Fibroblast of upper back skin (primary cell): ENCODE measurements at places on chromosomes 2 and 18.

- no peak for DNase-seq
These were observed 69.2 kb downstream of the RNF144A start for GRCh38 chr2:6986301-6986911.

DNA sequence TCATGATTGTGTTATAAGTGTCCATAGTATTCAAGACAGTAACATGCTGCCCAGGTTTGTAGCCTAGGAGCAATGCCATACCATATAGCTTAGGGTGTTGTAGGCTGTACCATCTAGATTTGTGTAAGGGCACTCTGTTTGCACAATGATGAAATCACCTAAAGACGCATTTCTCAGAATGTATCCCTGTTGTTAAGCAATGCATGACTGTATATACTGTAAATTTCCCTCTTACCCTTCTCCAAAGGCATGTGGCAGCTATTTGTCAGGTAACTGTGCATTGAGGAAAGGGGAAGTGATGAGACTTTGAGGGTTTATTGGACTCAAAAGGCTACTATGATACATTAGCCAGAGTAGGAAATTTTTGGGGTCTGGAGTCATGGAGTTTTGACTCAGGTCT is 180.8 kb downstream of the VAPA start:
- no peak for DNase-seq

- DNase-seq: no peak
These were observed 145.9 kb downstream of the ZBTB7C start for GRCh38 chr18:48263192-48263853.

DNA sequence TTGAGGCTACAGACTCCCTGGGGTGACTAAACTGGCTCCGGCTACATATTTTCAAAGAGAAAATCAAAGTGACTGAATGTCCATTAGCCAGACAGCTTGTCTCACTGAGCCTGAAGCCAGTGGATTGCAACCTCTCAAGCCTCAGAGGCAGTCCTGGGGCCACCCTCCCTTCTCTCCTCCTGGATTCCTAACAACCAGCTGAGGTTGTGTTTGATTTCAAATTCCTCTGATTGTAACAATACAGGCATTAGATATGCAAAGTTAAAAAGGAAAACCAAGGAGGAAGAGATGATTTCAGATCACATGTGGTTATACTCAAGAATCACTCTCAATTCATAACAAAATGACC is 101.0 kb upstream of the LMAN1 start:
- peak; percentile 37 for DNase-seq

DNA sequence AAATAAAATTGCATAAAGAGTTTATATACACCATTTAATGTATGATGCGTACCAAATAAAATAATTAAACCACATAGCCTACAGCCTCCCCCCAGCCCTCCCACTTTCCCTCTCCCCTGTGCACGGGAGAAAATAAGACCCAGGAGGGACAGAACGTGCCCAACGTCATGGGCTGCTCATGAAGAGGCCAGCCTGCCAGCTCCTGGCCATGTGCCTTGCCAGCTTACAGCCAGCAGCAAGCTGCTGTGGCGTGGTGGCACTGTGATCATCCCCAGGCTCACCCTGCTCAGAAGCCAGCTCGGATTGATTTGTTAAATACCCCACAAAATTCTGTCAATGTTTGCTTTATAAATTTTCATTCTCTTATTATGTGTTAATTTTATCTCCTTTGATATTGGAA is 7.6 kb downstream of the GPR148 start:
- DNase-seq: no peak

- peak; percentile 80 for DNase-seq
These were observed 456.6 kb upstream of the UBE2E3 start for GRCh38 chr2:180523621-180524340.

DNA sequence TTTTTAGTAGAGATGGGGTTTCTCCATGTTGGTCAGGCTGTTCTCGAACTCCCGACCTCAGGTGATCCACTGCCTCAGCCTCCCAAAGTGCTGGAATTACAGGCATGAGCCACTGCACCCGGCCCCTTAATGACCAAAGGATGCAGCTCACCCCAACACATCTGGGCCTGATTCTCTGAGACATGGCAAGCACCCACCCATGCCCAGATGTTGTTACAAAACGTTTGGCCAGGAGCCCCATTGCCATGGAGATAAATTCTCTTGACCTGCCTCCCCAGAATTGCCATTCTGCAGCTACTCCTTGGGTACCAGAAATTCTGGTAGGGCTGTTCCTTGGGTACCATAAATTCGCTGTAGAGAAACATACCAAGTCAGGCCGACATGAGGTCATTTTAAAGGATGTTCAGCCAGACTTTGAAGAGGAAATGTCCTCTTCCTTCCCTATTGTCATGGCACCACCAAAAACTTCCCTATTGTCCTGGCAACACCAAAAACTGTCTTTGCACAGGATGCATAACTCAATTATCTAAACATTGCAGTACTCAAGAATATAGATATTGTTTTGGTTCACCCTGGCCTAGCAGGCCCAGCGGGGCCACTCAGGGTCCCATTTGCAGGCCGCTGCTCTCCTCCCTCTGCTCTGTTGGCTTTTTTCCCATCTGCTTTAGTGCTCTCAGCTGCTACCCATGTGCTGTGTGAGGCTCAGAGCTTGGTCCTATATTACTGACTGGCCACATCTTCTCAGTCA is 160.9 kb upstream of the TTC39C start:
- DNase-seq: no peak

GRCh38 chr2:120857931-120858330 is 122.3 kb downstream of the GLI2 start:
- no peak for DNase-seq

DNA sequence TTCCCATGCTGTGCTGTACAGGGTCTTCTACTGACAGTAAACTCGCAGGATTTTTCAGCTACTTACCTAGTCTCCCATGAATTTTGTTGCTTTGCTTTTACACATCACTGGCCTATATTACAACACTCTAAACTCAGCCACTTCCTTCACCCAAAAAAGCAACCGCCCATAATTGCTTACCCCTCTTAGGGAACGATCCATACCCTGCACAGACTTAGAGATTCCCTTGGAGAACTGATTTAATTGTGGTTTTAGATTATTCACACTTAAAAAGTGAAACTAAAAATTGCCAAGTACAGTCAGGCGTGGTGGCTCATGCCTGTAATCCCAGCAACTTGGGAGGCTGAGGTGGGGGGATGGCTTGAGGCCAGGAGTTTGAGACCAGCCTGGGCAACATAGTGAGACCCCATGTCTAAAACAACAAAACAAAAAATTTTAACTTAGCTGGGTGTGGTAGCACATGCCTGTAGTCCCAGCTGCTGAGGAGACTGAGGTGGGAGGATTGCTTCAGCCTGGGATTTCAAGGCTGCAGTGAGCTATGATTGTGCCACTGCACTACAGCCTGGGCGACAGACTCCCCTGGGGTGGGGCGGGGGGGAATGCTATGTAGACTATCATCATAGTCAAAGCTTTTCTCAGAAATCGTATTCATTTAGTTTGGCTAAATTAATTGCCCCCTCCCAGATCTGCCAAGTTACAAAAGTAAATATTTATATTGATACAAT is 19.3 kb downstream of the MRPL30 start:
- no peak for DNase-seq

GRCh38 chr2:37786191-37786698 is 114.8 kb upstream of the CDC42EP3 start:
- peak; percentile 47 for DNase-seq

GRCh38 chr18:48371854-48372602 is 37.2 kb downstream of the ZBTB7C start:
- no peak for DNase-seq

DNA sequence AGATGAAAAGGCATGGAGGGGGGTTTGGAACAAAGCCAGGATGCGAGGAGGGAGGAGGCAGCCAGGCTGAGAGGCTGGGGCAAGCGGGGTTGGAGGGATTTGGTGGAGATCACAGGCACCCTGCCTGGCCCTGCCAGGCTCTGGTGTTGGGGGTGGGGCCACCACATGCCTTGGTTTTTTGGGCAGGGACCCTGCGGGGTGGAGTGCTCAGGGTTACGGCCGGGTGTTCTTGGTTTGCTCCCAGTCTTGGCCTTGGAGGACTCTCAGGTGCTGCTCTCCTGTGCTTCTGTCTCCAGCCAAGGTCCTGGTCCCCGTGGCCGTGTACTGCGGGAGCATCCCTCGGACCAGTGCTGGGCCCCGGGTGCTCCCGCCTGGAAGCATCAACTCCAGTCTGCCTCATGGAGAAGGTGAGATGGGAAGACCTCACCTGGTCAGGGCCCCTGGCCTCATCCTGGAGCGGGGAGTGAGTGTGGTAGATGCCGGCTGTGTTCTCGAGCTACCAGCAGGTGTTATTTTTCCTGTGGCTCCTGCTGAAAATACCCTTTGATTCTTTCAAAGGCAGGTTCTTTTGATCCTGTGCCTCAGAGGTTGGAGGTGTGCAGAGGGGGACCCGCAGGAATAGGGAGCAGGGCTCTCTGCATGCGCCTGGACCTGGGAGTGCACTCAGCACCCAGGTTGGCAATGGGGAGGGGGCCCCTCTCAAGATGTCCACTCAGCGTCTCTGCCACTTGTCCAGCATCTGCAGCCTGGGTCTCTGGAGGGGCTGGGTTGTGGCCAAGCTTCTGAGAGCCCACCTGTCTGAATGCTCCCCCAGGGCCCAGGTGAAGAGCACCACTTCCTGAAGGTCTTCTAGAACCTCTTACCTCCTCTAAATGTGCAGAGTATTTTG is 17.0 kb downstream of the TOGARAM2 start:
- no peak for DNase-seq

DNA sequence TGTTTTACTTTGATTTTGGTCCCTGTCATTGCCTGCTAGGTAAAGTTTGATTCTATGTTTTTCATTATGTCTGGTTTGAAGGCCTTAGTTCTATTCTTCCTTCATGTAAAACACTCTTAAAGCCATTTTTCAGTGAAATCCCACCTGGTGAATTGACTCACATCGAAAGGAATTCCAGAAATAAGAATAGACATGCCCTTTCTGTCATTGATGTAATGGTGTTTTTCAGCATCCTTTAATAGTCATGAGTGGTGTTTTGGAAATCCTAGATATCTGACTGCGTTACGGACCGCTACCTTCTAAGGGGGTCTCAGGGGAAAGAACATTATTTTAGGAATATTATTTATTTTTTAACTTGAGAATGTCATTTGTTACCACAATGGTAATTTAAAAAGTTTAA is 104.5 kb upstream of the ZEB2 start:
- no peak for DNase-seq

- no peak for DNase-seq
These were observed 124.1 kb downstream of the EN1 start for GRCh38 chr2:118723394-118723793.

GRCh38 chr2:40513201-40513600 is 61.3 kb upstream of the SLC8A1 start:
- DNase-seq: no peak

DNA sequence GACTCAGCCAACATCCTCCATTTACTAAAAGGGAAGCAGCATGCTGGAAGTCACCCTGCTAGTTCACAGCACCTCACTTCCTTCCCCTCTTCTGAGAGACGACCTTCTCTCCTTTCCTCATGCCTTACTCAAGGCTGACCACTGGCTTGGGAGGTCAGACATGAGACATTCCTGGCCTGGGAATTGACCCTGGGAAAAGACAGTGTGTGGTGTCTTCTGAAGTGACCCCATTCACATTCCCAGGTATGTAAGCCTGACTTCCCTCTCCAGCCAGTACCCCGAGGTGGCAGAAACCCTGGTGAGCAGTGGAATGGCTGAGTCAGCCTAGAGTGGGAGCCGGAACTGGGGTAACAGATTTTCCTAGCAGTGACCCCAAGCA is 92.4 kb downstream of the PLB1 start:
- DNase-seq: no peak

- DNase-seq: peak; percentile 67
These were observed at the start of gene PPP4R1 for GRCh38 chr18:9614401-9615279. TSS of gene PPP4R1 (minus strand) at chr18:9614559. CDS start at chr18:9614484, 75 bp downstream.

DNA sequence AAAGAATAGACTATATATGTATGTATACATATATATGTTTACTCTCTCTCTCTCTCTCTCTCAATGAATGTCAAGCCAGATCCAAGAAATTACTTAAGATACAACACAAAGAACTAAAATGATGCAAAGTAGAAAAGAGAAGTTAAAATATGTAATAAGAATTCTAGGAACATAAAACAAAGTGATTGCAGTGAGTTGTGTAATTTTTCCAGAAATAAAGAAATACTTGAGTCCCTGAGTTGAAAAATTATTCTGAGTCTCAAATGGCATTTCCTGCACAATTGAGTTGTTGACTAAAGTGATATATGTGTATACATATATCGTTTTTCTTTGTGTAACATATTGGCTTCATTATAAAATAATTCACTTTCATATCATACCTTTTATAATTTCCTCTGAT is 262.4 kb downstream of the INSIG2 start:
- DNase-seq: peak; percentile 25

DNA sequence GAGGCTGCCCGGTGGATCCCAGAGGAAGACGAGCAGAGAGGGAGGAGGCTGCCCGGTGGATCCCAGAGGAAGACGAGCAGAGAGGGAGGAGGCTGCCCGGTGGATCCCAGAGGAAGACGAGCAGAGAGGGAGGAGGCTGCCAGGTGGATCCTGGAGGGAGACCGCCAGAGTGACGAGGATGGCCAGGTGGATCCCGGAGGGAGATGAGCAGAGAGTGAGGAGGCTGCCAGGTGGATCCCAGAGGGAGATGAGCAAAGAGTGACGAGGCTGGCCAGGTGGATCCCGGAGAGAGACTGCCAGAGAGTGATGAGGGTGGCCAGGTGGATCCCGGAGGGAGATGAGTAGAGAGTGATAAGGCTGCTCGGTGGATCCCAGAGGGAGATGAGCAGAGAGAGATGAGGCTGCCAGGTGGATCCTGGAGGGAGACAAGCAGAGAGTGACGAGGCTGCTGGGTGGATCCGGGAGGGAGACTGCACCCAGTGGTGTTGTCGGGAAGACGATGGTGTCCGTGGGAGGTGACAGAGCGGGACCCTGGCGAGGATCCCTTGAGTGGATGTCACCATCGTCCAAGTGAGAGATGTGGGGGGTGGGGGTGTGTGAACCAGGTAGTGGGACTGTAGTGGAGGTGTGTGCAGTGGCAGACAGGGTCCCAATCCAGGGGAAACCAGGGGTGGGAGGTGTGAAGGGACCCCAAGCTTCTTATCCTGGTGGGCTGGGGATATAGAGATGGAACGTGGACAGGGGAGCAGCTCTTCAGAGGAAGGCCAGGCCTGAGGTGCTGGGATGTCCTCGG is 22.3 kb downstream of the DCDC2C start:
- DNase-seq: no peak

GRCh38 chr2:10284108-10284870 is 18.4 kb upstream of the HPCAL1 start:
- DNase-seq: no peak

GRCh38 chr2:226159875-226160479 is 639.6 kb downstream of the IRS1 start:
- DNase-seq: no peak

GRCh38 chr18:42100911-42101310 is 145.9 kb downstream of the PIK3C3 start:
- no peak for DNase-seq

- DNase-seq: no peak
These were observed 87.0 kb upstream of the ITGA6 start for GRCh38 chr2:172340394-172340793.
